ENCODE measurements at places on chromosomes 3 and 15.

- no peak for DNase-seq
Measured at GRCh38 chr3:157477441-157477840, 25.8 kb downstream of the VEPH1 start.

DNA sequence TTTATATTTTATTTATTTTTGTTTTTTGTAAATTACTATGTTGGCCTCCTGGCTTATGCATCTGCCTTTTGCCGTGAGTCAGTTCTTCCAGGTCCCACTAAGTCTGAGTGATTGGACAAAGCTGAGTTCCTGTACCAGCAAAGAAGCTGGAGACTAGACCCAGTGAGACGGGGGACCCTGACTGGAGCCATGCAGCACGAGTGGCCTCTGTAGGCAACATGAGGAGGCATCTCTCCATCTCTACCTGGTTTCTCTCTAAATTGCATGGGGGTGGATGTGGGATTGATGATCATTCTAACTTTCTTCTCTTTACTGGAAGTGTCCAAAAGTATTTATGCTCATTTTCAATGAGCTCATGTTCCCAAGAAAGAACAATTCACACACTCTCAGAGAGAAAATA, 155.3 kb upstream of the MRPL3 start:
- DNase-seq: no peak

- no peak for DNase-seq
Measured at GRCh38 chr15:79593119-79593869, 161.2 kb downstream of the MINAR1 start.

- DNase-seq: no peak
Measured at GRCh38 chr3:123499322-123499721, 50.4 kb upstream of the ADCY5 start.

GRCh38 chr3:46386205-46386604, 15.5 kb downstream of the CCR5 start:
- no peak for DNase-seq

GRCh38 chr3:184512621-184513020, 49.0 kb upstream of the EPHB3 start:
- DNase-seq: no peak

DNA sequence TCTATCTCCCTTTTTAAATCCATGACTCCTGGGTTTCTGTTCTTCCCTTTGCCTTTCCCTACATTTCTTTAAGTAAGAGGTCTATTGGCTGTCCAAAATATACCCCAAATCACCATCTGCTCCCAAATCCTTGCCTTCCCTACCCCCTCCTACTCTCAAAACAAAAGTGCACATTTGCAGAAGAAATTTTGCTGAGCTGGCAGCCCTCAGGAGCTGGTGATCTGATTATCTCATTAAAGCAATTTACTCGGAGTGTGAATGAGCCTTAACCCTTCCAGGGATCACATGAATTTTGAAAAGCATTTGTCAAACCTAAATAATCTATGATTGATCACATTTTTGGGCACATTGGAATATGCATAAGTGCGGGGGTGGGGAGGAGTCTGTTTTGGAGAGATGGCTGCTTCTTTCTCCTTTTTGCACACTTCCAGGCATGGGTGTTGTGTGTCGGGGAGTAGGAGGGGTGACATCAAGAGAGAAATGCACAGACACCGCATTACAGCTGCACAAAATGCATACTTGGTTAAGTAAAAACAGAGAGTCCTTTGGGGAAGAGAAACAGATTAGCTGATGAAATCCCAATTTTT, 892.6 kb downstream of the TUSC7 start:
- no peak for DNase-seq

- DNase-seq: no peak
Measured at GRCh38 chr3:150255413-150255812, 152.7 kb upstream of the TSC22D2 start.

GRCh38 chr15:101500865-101501551, 11.5 kb upstream of the PCSK6 start:
- DNase-seq: no peak

DNA sequence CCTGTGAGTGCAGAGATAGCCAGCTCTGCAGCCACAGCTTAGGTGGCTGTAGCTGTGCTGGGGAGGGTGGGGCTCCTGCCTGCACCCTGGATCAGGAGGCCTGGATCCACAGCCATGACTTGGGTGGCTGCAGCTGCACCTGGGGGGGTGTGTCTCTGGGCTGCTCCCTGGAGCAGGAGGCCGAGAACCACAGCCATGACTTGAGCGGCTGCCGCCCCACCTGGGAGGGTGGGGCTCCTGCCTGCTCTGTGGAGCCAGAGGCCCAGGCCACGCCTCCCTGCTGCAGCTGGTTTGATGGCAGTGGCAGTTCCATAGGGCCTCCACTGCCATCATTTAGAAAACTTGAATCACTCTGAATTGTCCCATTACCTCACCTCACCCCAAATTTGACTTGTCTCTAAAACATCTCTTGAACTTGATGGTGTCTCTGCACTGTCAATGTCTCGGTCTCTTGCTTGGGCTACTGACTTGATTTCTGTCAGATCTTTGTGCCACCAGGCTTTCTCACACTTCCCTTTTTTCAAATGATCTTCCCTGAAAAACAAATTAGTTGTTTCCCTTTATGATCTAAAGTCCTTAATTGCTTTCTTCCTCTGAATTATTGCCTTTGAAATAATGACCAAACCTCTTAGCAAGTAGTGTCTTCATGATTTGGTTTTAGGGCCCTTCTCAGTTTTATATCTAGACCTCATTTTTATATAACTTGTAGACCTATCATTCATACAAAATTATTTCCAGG, 313.2 kb upstream of the MME start:
- no peak for DNase-seq

- DNase-seq: no peak
Measured at GRCh38 chr3:20235796-20236195, 49.8 kb upstream of the SGO1 start.

DNA sequence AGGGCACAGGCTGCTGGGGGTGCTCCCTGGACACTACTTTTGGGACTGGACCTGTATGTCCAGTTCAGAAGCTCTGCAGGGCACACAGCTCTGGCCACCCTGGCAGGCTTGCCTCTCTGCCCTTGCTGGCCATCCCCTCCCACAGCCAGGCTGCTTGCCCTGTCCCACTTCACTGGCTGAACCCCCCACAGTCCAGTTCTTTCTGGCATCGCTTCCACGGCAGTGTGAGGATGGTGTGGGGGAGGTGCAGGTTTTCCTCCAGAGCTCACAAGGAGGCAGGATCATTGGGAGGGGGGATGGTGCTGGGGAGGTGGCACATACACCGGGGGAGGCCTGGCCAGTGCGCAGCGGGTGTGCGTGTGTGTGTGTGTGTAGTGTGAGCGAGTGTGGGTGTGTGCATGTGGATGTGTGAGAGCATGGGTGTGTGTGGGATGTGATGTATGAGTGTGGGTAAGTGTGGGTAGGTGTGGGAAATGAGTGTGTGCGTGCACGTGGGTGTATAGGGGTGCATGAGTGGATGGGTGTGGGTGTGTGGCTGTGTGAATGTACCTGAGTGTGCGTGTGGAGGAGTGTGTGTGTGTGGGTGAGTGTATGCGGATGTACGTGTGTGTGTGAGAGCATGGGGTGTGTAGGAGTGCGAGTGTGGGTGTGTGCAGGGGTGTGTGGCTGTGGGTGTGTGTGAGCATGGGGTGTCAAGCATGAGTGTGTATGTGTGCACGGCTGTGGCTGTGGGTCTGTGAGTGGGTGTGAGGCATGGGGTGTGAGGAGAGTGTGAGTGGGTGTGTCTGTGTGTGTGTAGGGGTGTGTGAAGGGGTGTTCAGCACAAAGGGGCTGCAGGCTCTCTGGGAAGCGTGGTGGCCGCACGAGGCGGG, 155.2 kb downstream of the NSMCE3 start:
- DNase-seq: no peak

DNA sequence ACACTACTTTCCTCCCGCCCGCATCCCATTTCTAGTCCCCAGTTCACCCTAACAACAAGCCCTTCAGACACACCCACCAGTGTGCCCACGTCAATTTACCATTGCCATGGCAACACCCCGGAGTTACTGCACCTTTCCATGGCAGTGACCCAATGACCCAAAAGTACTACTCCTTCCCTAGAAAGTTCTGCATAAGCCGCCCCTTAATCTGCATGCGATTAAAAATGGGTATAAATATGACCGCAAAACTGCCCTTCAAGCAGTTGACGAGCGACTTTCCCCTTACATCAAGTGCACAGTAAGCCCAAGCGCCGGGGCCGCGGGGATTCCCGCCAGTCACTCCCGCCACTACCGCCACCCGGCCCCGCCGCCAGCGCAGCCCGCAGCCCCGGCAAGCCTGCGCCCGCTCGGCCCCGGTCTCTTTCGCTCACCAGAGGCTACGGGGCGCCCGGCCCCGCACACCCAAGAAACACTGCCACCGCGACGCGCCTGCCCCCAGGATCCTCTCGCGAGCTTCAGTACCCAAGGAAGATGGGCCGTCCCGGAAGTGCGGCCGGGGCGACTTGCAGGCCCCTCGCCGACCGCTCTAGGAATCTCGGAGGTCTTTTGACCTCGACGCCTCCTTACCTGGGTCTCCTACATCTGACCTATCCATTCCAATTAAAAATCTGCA, 27.2 kb upstream of the ZNF502 start:
- DNase-seq: no peak

DNA sequence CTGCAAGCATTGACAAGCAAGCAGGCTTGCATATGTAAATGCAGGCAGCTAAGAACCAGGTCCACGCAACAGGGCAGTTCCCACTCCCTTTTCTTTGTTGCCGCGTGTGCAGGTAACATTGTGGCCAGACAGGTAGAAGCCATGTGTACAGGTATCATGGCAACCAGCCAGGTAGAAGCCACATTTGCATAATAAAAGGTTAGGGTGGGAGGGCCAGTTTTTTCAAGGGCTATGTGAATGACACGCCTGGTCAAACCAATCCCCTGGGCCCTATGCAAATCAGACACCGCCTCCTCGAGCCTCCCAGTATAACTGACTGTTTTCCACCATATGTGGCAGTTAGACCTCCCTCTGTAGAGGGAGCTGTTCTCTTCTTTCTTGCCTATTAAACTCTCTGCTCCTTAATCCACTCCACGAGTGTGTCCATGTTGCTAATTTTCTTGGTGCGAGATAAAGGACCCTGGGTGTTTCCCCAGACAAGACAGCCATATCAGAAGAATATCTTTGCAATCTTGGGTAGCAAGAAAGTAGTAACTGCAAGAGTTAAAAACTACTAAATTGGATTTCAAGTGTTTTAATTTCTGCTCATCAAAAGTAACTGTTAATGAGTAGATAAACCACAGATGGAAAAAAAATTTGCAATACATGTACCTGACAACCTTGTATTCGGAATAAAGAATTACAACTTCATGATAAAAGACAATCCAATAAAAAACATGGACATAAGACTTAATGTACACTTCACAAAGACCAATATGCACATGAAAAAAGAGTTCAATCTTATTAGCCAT, 21.8 kb downstream of the PCOLCE2 start:
- no peak for DNase-seq

GRCh38 chr3:177777699-177778098, 580.4 kb upstream of the TBL1XR1 start:
- DNase-seq: no peak

DNA sequence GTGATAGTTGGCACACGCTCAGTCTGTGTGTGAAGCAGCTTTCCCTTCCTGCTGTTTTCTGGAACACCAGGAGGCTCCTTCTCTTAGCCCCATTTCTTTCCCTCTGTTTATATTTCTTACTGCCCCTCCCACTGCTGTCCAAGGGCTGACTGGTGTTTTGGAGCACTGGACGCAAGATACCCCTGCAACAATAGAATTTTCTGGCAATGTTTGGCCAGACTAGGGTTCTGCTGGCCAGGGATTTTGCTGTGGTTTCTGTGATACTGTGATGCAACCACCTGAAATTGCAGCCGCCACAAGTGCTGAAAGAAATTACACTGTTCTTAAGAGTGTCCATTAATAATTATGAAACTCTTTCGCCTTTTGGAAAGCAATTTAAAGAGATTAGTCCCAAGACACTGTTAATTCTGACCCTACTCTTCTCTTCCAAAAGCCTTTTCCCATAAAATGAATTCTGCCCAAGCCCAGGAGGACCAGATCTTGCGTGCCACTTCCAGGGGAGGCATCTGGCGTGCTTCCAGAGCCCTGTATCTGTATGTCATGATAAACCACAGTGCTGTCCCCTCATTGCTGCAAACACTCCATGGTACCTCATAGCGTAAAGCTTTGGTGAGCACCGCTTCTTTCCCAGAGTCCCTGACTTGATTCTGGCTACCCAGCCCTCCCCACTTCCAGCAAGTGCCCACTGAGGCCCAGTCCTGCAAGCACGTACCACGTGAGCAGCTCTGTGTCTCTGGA, 159.4 kb upstream of the CHRM5 start:
- DNase-seq: no peak

DNA sequence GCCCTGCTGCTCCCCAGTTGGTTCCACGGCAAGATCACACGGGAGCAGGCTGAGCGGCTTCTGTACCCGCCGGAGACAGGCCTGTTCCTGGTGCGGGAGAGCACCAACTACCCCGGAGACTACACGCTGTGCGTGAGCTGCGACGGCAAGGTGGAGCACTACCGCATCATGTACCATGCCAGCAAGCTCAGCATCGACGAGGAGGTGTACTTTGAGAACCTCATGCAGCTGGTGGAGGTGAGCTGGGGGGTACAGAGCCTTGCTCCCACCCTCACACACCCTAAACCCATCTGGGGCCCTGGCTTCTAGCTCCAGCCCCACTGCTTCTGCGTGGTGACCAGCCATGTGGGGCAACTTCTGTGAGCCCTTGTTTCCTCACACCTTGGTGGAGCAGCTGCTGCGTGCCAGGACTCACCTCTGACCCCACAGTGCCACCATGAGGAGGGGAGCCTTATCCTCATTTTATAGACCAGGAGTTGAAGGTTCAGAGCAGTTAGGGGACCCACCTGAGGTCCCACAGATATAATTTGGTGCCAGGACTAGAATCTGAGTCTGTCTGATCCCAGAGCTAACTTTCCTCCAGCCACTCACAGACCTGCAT, 13.3 kb upstream of the LMAN1L start:
- DNase-seq: no peak

GRCh38 chr3:183378008-183378407, 50.4 kb downstream of the MCF2L2 start:
- DNase-seq: no peak

- DNase-seq: no peak
Measured at GRCh38 chr15:68311464-68311835, 33.9 kb downstream of the FEM1B start.

DNA sequence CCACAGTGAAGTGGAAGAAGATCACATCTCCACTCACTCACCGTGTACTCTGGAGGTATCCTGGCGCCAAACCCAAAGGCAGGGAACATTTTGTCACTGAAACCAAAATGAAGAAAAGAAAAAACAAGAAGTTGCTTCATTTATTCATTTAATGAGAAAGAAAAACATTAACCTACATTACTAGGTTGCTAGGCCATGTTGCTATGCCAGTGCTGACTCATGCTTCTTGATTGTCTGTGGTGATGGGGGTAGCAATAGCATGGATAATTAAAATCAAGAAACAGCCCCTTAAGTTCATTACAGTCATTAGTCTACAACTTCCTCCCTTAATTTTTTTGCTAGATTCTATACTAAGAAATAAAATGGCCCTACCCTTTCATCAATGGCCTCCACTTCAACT, 52.7 kb upstream of the MRPL3 start:
- DNase-seq: no peak

- DNase-seq: no peak
Measured at GRCh38 chr3:147299656-147300055, 106.7 kb downstream of the ZIC4 start.

GRCh38 chr3:196399485-196399945, 32.7 kb downstream of the UBXN7 start:
- no peak for DNase-seq

- DNase-seq: no peak
Measured at GRCh38 chr15:77505556-77505955, 84.9 kb downstream of the HMG20A start.

- no peak for DNase-seq
Measured at GRCh38 chr3:155946178-155946577, 75.7 kb downstream of the GMPS start.
